ENCODE measurements at places on chromosomes 13 and 19.
A peak's percentile ranks its signal among the peaks of the same experiment; 100 is the strongest.

- no peak for DNase-seq
These were observed 4.2 kb downstream of the FNDC3A start for GRCh38 chr13:48979892-48980291.

GRCh38 chr19:19538061-19538784, at the start of gene CILP2:
Gene CILP2, plus strand, starts transcription at chr19:19538265. Its CDS starts 85 bp downstream, at chr19:19538350.
- peak; percentile 44 for DNase-seq

DNA sequence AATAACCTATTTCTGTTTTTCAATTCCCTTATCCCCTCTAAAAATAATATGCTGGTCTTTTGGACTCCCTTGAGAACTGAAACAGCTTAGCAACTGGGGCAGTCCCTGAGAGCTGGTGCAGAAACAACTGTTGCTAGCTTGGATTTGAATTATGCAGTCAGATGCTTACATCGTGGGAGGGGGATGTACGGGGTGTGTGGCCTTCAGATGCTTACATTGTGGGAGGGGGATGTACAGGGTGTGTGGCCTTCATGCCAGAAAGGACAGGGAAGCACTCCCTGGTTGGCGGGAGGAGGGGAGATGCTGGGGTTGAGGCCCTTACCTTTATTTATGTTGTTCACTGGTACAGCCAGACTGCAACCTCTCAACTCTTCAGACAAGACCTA, 25.6 kb downstream of the LRCH1 start:
- DNase-seq: peak; percentile 17

- DNase-seq: peak; percentile 22
These were observed 5.7 kb downstream of the WDR62 start for GRCh38 chr19:36060430-36060829.

GRCh38 chr19:18340190-18340989, at the start of gene PGPEP1:
Gene PGPEP1, plus strand, starts transcription at chr19:18340598. Its CDS starts 84 bp downstream, at chr19:18340682.
- peak; percentile 70 for DNase-seq

- no peak for DNase-seq
These were observed 121.2 kb downstream of the SHISA2 start for GRCh38 chr13:25930653-25931052.

DNA sequence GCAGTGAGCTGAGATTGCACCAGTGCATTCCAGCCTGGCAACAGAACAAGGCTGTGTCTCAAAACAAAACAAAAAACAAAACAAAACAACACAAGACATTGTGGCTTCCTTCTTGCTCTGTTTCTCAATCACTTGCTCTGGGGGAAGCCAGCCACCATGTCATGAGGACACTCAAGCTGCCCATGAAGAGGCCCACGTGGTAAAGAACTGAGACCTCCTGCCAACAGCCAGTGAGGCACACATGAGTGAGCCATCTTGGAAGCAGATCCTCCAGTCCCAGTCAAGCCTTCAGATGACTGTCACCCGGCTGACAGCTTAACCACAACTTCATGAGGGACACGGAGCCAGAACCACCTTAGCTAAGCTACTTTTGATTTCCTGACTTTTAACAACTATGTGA, 25.2 kb downstream of the CPT1C start:
- DNase-seq: no peak

DNA sequence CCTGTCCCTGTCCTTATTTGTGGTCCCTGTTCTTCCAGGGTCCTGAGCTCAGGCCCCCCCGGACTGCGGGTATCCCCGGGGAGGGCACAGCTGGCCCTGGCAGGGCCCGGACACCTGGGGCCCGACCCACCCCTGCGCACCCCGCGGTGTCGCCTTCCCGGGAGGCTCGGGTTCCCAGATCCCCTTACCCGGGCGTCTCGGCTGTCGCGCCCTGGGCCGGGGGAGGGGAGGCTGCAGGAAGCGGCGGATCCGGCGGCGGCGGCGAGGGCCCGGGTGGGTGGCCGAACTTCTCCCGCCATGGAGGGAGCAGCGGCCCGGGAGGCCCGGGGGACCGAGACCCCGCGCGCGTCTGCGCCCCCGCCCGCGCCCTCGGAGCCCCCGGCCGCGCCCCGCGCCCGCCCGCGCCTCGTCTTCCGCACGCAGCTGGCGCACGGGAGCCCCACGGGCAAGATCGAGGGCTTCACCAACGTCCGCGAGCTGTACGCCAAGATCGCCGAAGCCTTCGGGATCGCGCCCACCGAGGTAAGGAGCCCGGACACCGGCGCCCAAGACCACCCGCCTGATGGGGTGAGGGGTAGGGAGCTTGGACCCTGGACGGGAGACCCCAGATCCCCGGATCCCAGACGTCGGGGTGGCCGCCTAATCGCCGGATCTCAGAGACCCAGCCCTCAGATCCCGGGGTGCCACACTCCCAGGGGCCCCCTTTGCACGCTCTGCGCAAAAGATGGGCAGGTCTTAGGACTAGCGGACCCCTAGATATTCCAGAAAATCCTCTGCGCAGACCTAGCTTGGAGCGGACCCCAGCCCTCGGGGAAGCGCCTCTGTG, at the start of gene GIPC3:
TSS of gene GIPC3 (plus strand) at position 178 of the 826 bp plus-strand sequence. CDS start at position 298, 120 bp downstream.
- DNase-seq: no peak

DNA sequence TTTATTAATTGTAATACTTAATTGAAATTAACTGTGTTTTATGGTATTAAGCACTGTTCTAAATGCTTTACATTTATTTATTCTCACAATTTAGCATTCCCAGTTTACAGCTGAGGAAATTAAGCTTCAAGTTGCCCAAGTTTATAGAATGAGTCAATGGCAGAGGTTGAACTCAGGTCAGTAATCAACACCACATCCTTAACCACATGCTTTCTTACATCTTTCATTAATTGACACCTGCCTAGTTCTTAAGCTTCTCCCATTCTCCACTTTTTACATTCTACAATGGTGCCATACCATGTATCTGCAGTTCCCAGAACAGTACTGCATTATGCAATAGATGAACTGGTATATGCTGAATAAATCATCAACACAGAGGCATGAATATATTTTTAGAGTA, 11.7 kb upstream of the RBM26 start:
- no peak for DNase-seq

DNA sequence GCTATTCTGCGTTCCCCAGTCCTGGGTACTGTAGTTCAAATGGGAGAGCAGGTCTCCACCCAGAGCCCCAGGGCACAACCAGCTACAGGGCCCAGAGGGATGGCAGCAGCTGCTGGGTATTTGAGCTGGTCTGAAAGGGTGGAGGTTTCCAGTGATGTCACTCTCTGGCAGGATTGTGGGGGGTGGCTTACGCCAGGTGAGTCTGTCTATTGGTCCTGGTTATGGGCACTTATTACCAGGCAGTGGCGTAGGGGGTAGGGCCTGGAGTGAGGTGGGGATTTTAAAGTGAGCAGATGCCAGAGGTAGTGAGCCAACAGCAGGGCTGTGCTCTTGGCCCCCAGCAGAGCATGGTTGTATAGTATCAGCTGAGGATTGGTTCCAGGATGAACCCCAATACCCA, 6.2 kb downstream of the RPS19 start:
- peak; percentile 10 for DNase-seq

- no peak for DNase-seq
These were observed 2.3 kb downstream of the RAD23A start for GRCh38 chr19:12947702-12948611.

DNA sequence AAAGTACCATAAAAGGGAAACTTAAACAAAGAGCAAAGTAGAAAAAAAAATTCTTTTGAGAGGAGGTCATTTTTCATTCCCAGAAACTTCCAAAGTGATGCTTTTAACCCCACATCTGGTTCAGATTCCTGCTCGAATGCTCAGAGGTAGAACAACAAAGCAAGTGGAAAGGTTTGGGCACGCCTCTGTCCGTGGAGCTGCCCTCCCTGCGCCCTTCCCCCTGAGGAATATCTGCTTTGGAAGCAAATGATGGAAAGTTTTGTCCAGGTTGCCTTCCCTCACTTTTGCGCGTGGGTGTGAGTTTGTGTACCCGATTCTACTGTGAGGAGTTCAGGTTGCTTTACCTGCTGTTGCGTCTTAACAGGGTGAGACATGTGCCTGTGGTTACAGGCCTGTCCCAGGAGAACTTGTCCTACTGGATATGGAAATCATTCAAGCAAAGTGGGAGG, 110.2 kb downstream of the KLF5 start:
- no peak for DNase-seq

- no peak for DNase-seq
These were observed 7.3 kb downstream of the WDR88 start for GRCh38 chr19:33139165-33139564.

DNA sequence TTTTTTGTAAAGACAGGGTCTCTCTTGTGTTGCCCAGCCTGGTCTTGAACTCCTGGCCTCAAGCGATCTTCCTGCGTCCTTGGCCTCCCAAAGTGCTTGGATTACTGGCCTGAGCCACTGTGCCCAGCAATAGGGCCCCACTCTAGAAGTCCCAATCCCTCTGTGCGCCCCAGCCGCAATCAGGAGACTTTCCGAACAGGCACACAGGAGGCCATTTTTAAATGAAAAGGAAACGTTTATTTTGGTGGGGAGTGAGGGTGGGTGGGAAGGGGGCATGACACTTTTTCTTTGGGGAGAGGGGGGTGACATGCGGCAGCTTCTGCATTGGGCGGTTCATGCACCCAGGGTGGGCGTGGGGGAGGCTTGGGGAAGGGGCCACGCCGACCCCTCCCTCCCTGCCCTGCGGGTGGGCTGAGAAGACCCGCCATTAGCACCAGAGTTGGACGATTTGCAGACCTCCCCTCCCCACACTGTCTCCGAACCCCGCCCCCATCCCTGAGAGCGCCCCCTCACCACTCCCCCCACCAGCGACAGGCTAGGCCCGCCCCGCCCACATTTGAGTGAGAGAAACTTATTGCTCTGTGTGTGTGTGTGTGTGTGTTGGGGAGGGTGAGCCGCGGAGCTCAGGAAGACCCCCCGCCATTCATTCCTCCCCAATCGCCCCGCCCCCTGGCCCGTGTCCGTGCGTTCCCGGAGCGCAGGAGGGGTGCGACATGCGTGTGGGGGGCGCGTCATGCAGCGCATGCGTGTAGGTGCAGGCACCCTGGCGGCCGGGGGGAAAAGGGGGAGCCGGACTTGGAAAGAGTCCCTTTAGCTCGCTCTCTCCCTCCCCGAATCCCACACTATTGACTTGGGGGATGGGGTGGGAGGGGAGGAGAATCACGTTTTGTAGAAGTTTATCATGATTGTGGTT, 17.2 kb downstream of the KCNC3 start:
- no peak for DNase-seq

- DNase-seq: no peak
These were observed 15.6 kb upstream of the NBEA start for GRCh38 chr13:34926508-34926907.

DNA sequence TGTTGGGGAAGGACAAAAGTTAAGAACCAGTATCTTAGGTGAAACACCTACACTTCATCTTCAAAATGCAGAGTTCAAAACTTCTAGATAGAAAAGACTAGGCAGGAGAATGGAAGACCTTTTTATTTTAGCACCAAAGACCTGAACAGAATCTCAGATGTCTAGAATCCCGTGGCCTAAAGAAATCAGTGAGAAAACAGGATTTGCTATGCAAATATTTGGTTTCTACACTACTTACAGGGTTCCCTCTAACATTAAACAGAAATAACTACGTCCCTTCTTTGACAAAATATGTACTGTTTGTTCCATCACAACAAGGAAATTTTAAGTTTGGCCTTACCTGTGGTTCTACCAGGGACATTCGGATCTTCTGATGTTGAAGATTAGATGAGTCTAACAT, 21.5 kb downstream of the DIS3 start:
- DNase-seq: no peak

GRCh38 chr19:47082493-47082892, 31.1 kb downstream of the ZC3H4 start:
- DNase-seq: no peak

Measured in activated naive CD4-positive, alpha-beta T cell treated with Interleukin-2 at 50 U/mL for 16 hours (primary cell).